ENCODE measurements at places on chromosomes 6 and 20.

DNA sequence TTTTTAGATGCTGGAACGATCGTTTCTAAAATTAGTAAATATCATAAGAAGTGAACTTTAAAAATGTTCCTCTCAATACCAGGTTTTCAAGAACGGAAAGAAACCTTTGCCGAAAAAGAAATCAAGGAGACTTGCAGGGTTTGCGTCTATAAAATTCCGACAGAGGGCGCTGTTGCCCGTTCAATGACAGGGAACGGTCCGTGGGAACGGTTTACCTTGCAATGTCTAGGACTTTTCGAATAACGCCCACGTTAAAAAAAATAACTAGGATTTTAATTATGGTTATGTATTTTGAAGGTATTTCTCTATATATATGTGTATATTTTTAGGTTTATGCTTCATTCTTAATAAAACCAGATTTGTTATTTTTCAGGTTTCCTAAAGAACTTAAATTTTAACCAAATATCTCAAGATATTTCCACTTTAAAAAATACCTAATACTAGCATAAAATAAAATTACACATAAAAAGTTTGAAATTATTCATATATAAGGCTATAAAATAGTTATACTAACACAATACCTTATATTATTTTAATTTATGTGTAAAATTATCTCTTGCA is 2.5 kb upstream of the TFAP2B start:
- peak; percentile 64 for DNase-seq

DNA sequence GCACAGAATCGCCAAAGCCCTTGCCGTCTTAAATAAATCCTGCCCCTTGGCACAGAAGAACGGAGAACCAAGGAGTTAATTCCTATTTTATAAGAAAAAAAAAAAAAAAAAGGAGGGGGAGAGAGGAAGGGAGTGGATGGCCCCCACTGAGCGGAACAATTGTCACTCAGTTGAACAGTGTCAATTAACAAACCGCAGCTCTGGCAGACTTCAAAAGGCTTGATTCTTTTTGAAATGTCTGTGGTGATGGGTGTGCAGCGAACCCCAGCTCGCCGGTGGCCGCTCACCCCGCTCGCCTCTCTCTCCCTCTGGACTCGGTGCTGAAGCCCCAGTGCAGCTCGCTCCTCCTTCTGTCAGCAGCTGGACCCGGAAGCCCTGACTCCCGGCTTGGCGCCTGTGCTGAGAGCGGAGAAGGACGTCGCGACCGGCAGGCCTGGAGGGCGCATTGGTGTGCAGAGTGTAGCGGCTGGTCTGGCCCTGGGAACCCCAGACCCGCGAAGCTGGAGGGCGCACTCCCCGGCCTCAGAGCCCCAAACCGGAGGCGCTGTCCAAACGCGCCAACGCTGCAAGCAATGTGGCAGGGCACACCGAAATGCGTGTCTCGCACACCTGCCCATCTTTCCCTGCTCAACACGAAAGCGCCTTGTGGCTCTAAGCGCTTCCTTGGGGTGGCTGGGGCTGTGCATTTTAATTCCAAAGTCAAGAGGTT is 3.4 kb downstream of the LINC00237 start:
- DNase-seq, result no peak

GRCh38 chr6:134103006-134103405 is 50.6 kb upstream of the SLC2A12 start:
- DNase-seq, result no peak

- DNase-seq, result no peak
These were observed 40.8 kb downstream of the PACSIN1 start for GRCh38 chr6:34506718-34507117.

DNA sequence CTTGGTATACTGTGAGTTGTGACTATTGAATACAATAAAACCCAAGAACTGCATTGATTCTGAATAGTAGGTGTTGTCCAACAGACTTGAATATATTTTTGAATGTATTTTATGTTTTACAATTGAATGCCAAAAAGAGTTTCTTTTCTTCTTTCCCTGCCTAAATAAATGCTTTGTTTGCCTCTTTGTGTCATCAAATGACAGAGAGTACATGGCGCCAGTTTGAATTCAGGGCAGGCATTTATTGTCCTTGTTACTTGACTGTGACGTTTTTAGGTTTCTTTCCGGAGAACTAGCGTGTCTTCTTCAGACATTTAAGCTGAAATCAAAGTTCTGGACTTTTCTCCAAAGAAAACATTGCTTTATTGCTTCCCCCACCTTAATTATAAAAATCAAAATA is 16.6 kb downstream of the KIF3B start:
- no peak for DNase-seq

- DNase-seq, result no peak
These were observed 56.7 kb downstream of the VEGFA start for GRCh38 chr6:43826730-43827129.

DNA sequence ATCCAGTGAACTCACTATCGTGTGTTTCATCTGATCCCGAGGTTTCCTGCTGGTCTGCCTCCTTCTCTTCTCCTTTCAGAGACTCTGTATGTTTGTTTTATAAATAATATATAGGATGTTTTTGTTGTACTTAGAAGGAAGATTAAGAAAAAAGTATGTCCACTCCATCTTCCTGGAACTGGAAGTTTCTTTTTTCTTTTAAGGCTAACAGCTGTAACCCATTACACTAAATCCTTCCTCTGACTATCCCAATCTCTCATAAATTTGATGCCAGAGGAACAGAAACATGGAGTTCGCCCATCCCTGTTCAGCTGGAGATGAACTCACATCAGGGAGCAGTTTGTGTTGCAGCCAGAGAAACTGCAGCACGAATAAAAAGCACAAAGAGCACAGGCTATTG is 20.7 kb downstream of the RIPK1 start:
- no peak for DNase-seq

GRCh38 chr20:57701090-57701489 is 8.7 kb downstream of the PMEPA1 start:
- DNase-seq, result no peak

GRCh38 chr20:61189534-61189933 is 62.5 kb upstream of the CDH4 start:
- DNase-seq, result no peak

DNA sequence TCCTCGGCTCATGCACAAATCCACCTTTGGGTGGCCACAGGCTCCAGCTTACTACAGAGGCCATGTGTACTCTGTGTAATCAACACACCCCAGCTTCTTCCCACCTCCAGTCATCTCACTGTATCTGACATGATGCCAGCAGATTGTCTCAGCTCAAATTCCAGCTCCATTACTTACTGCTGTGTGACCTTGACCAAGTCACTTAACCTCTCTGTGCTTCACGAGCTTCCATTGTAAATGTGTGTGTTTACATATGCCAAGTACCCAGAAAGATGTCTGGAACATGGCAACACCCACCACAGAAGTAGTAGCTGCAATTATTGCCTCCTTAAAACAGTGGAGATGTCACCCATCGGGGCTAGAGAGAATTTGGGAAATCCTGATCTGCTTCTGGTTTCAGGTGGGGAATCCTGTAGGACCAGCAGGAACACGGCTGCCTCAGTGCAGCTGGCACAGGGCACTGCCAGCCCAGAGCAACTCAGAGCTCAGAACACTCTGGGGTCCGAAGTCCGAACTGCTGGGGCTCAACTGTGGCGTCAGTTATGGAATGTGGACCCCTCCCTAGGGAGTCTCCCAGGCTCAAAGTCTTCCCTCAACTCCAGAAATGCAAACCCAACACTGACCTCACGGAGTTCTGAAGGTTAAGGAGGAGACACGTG is 21.2 kb upstream of the HLA-B start:
- no peak for DNase-seq

DNA sequence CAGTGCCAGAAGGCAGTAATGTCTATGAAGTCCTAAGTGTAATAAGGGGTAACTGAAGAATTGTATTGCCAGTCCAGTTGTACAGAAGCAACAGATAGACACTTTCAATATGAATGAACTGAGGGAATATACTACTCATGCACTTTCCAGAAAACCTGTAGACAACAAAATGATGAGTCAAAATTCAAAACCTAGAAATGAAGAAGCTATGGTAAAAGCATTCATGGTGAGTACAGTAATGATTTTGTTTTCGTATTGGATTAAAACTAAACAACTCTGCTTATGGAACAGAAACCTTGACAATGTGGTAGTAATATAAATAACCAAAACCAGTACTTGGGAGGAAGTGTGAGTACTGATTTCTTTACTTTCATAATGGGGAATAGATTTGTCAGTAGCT is 35.0 kb downstream of the ARMC2 start:
- no peak for DNase-seq

DNA sequence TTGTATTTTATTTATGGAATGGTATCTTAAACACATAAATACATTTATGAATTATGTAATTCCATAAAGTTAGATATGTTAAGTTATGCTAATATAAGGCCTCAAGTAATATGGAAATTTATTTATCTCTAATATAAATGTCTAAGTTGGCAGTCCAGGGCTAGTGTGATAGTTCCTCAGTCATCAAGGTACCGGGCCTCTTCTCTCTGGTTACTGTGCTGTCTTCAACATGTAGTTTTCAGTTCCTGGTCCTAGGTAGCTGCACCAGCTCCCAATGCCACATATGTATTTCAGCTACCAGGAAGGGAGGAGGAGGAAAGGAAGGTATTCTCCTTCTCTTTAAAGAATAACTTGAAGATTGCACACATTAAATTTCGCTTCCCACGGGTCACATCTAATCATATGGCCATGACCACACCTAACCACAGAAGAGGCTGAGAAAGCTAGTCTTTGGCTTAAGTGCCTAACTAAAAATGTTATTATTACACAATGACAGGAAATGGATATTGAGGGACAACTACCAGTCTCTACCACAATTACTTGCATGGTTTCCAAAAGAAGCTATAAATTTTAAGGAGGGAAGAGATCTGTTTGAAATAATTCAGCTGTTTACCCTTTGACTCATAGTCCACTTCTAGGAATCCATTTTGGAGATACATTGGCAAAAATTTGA is 68.6 kb downstream of the BCKDHB start:
- DNase-seq, result no peak

GRCh38 chr6:169156108-169156792 is 97.4 kb downstream of the THBS2 start:
- DNase-seq, result no peak

DNA sequence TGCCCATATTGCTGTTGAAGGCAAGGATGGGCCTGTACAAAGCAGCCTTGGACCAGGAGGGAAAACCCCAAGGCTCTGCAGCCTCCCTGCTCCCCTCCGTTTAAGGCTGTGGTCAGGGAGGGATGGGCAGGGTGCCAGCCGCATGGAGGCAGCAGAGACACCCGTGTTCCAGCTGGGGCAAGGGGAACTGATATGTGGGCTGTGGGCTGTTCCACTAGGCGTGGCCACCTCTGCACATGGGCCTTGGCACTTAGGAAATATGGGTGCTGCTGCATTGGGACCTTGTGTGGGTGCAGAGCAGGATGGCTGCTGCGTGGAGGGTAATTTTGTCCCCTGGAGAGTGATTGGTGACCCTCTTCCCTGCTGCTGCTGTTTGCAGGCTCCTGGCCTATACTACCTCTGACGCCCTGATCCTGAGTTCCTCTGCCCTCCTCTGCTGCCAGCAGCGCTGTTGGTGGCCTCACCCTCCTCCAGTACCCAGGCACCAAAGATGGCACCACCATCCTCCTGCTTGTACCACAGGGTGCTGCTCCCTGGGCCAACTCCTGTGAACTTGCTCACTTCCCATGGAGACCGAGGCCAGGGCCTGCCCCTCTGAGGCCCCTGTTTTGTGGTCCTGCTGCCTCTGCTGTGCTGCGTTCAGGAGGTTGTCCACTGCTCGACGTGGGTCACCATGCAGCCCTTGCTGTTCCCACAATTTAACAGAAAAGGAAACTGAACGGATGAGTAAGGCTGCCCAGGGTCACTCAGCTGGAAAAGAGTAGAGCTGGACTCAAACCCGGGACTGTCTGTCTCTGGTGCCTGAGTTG is 35.3 kb downstream of the PANK2 start:
- DNase-seq, result no peak

GRCh38 chr20:51156041-51156982 is 133.4 kb upstream of the KCNG1 start:
- DNase-seq, result no peak

All from hepatic stellate cell (primary cell).